ENCODE measurements at places on chromosomes 6 and 20.

DNA sequence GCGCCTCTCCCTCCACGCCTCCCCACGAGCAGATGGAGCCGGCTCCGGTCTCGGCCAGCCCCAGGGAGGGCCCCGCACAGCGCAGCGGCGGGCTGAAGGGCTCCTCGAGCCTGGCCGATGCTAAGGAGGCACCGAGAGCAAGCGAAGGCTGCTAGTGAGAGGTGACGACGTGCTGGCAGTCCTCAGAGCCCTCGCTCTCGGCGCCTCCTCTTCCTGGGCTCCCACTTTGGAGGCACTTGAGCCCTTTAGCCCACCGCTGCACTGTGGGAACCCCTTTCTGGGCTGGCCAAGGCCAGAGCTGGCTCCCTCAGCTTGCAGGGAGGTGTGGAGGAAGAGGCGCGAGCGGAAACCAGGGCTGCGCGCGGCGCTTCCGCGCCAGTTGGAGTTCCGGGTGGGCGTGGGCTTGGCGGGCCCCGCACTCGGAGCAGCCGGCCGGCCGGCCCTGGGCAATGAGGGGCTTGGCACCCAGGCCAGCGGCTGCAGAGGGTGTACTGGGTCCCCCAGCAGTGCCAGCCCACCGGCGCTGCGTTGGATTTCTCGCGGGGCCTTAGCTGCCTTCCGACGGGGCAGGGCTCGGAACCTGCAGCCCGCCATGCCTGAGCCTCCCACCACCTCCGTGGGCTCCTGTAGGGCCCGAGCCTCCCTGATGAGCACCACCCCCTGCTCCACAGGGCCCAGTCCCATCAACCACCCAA, 2.5 kb upstream of the TMEM14C start:
- DNase-seq: peak; percentile 67

- no peak for DNase-seq
Measured at GRCh38 chr6:164150232-164150631, 735.7 kb downstream of the QKI start.

- DNase-seq: no peak
Measured at GRCh38 chr6:5866547-5867051, 140.1 kb downstream of the NRN1 start.

GRCh38 chr6:150409576-150410066, 40.8 kb downstream of the IYD start:
- DNase-seq: no peak

GRCh38 chr6:46352541-46353268, 138.5 kb downstream of the RCAN2 start:
- no peak for DNase-seq

DNA sequence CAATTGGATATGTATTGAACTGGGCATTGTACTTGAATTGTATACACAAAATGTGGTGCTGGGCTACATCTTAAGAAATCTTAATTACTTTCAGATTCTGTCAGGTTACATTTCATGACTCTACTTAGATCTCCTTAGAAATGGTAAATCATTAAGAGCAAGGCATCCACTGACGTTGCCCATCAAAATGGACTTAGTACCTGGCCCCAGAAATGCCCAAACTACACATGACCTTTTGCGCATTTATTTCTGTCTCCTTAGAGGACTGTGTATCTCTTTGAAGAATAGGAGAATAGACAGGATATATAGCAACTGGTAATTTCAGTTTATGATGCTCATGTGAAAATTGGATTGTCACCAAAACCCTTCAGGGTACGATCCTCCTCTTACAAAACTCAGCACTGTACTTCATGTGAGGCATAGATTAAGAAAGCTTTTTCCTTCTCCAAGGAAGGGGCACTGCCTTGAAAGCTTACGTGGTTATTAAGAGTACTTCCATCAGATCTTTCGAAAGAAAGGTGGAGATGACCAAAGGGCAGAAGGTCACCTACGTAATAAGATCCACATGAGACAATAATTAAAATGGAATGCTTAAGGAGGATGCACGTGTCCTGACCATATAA, 61.4 kb upstream of the BMP2 start:
- no peak for DNase-seq

GRCh38 chr6:112027942-112028674, 25.8 kb upstream of the CCN6 start:
- DNase-seq: no peak

DNA sequence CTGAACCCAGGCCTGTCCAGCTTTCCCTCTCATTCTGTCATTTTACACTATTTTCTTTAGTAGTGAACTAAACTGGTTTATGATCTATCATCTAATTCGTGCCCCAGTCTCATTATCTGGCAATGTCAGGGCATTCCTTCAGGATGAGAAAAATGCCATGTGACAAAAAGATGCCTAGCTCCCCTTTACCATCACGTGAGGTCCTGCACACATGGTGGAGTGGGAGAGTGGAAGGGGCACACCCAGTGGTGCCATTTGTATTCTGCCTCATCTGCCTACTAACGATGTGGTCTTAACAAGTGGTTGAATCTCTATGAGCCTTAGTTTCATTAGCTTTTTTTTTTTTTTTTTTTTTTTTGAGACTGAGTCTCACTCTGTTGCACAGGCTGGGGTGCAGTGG, 41.2 kb downstream of the CDC5L start:
- no peak for DNase-seq

- no peak for DNase-seq
Measured at GRCh38 chr20:8994045-8994444, 74.8 kb upstream of the PLCB4 start.

DNA sequence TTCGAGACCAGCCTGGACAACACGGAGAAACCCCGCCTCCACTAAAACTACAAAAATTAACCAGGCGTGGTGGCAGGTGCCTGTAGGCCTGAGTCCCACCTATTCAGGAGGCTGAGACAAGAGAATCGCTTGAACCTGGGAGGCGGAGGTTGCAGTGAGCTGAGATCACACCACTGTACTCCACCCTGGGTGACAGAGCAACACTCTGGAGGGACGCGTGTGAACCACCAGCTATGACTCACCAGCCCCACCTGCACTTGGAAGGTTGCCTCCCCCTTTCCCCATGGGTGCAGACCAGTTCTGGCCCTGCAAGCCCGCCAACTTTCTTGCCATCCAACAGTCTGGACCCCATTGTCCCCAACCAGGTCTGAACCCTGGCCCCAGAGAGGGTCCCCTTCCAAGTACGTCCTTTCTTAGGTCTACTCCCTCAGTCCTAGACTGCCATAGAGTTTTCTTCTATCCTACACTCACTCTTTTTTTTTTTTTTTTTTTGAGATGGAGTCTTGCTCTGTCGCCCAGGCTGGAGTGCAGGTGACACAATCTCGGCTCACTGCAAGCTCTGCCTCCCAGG, 29.2 kb downstream of the ATP9A start:
- DNase-seq: no peak

GRCh38 chr6:44237813-44238433, 9.0 kb upstream of the HSP90AB1 start:
- DNase-seq: peak; percentile 83

DNA sequence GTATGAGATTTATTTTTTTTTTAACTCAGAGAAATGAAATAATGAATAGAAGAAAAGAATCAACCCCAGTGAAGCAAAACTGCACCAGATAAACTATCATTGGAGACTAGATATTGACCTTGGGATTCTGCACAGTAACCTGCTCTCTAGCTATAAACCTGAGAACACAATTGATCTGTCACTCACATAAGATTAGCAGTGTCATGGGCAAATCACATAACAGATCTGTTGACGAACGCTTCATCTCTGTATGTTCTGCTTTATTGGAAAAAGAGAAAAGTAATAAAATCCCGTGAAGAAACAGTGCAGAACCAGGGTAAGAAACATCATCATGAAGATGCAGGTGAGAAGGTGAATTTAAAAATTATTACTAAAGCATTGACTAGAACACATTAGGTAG, 52.8 kb upstream of the RGS17 start:
- DNase-seq: no peak

GRCh38 chr6:106206905-106207304, 118.7 kb downstream of the ATG5 start:
- no peak for DNase-seq

DNA sequence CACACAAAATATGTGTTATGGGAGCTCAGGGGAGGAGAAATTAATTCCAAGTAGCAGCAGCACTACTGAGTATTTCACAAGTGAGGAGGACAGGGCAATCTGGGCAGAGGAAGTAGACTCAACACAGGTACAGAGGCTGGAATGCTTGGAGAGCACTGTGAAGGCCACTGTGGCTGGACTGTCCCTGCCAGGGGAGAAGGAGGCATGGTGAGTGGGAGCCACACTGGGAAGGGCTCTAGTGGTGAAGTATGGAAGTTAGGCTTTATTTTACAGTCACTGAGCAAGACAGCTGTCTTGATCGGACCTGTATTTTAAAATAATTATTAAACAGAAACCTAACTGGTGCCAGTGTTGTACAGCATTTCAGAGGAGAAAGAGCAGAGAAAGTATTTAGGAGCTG, 28.8 kb downstream of the FAM229B start:
- no peak for DNase-seq

DNA sequence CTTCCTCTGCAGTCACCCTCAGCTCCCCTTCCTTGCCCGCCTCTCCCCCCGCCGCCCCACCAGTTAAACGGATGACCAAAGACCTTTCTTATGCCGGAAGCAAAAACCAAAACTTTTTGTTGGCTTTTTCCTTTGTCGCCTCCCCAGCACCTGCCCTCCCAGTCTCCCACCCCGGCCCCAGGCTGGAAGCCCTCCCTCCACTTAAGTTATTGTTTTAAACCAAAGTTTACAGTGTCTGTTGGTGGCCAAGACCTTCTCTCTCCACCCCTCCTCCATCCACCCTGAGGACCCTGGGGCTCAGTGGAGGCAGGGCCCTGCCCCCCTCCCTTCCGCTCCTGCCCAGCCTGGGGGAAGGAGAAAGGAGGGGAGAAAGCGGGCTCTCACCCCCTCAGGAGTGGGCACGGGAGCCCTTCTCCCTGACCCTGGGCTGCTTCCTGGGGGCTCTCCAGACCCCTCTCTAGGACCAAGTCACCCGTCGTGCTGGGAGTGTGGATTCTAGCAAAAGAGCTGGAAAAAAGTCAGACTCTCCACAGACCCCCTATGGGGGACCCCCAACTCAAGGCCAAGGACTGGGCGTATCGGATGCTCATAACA, 38.3 kb upstream of the MDFI start:
- DNase-seq: no peak
